ENCODE measurements at places on chromosomes 6 and 20. TPM values are rescaled to one million over a fixed set of nuclear protein-coding genes. Genes with fewer than 3 reads are reported as not detected.

- DNase-seq = no peak
- H3K4me3 ChIP-seq = no peak overlapping the region
- H3K27ac ChIP-seq = no peak overlapping the region
- H3K36me3 ChIP-seq = no peaks in the 10 kb centered on the region
- no peaks in the 10 kb centered on the region for H3K4me1 ChIP-seq
- no peaks in the 10 kb centered on the region for H3K27me3 ChIP-seq
Observed at GRCh38 chr20:6654513-6655252, 112.8 kb upstream of the BMP2 start.

DNA sequence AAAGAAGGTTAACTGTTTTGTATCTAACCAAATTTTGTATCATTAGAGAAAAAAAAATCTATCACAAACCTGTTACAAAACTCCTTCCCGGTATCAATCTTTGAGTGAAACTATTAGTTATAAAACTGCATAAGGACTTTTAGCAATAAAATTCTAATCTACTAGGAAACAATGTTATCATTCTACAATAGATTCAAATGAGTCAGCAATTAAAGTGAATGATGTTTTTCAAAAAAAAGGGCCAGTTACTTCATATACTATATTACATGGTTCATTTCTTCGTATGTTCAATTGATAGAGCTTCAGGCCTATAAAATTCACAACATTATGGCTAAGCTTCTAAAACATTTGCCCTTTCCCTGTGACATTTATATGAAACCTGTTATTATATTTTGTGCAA is 15.6 kb downstream of the ASCC3 start:
- H3K36me3 ChIP-seq = peaks cover 12% of the 10 kb centered on the region
- no peak overlapping the region for H3K27ac ChIP-seq
- no peak overlapping the region for H3K4me3 ChIP-seq
- no peak for DNase-seq
- no peaks in the 10 kb centered on the region for H3K4me1 ChIP-seq

DNA sequence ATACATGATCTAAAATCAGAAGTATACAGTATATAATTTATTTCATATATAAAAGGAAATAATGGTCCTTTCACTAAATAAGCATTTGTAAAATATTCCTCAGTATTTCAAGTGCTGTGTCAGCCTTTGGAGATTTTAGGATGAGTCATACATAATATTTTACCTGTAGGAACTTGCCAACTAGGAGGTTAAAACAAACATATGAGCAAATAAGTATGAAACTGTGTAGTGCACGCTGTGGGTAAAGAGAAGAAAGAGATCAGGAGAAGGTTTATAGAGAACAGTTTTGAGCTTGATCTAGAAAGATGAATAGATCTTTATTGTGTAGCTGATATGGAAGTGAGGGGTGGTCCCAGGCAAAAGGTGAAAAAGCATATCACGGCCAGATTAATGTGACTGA is 169.9 kb upstream of the RNF217 start:
- no peaks in the 10 kb centered on the region for H3K36me3 ChIP-seq
- no peak overlapping the region for H3K4me3 ChIP-seq
- no peak for DNase-seq
- no peaks in the 10 kb centered on the region for H3K27me3 ChIP-seq
- H3K4me1 ChIP-seq = peaks cover 8% of the 10 kb centered on the region
- no peak overlapping the region for H3K27ac ChIP-seq

NKAIN4 gene
- 9.7 TPM for total RNA-seq

GRCh38 chr6:2790588-2791449 is 25.6 kb downstream of the WRNIP1 start:
- H3K27ac ChIP-seq = no peak overlapping the region
- H3K4me1 ChIP-seq = no peaks in the 10 kb centered on the region
- H3K27me3 ChIP-seq = no peaks in the 10 kb centered on the region
- no peak overlapping the region for H3K4me3 ChIP-seq
- H3K36me3 ChIP-seq = no peaks in the 10 kb centered on the region

- H3K27ac ChIP-seq = no peak overlapping the region
- no peak overlapping the region for H3K4me3 ChIP-seq
- H3K36me3 ChIP-seq = no peaks in the 10 kb centered on the region
Observed at GRCh38 chr6:11875325-11876109, 96.9 kb upstream of the ADTRP start.

DNA sequence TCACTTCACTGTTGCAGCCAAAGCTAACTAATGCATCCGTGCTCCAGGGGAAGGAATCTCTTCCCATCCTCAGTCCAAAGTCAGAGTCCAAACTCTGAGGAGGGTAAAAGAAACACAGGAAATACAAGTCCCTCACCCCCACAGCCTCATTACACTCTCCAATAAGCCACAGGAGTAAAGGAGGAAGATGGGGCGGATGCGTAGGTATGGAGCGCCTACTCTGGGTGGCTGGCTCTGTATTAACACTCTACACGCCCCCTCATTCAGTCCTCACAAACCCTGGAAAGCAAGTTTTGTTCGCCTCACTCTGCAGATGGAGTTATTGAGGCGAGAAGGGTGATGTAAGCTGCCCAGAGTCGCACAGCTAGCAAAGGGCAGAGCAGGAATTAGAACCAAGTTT is 242.9 kb downstream of the NRN1 start:
- H3K4me3 ChIP-seq = no peak overlapping the region
- H3K27ac ChIP-seq = no peak overlapping the region
- no peaks in the 10 kb centered on the region for H3K27me3 ChIP-seq
- H3K36me3 ChIP-seq = no peaks in the 10 kb centered on the region

DNA sequence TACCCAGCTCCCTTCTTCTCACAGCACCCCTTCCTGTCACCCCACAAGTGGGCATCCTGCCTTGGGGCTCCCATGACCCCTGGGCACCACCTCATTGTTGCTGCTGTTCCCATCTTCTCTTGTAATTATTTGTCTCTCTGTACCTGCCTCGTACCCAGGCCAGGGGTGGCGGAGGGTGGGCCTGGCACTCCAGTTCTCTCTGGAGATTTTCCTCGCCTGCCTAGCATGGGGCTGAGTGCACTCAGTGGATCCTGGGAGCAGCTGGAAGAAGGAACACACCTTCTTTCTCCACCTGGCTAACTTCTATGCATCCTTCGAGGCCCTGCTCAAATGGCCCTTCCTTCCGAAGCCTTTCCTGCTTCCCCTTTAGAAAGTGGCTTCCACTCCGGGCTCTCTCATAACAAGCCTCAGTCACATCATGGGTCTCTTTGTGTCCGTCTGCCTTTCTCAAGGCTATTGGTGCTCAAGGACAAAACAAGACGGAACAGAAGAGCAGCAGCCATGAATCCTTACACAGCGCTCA is 79.2 kb downstream of the SRC start:
- no peaks in the 10 kb centered on the region for H3K27me3 ChIP-seq
- H3K36me3 ChIP-seq = no peaks in the 10 kb centered on the region
- no peak overlapping the region for H3K27ac ChIP-seq
- no peak for DNase-seq
- H3K4me3 ChIP-seq = no peak overlapping the region

GRCh38 chr20:46113113-46113470 is 5.0 kb upstream of the CD40 start:
- peaks cover 79% of the 10 kb centered on the region for H3K27me3 ChIP-seq
- peak overlapping the region; percentile 57 for H3K27ac ChIP-seq
- no peak overlapping the region for H3K4me3 ChIP-seq
- no peak for DNase-seq
- no peaks in the 10 kb centered on the region for H3K36me3 ChIP-seq

DNA sequence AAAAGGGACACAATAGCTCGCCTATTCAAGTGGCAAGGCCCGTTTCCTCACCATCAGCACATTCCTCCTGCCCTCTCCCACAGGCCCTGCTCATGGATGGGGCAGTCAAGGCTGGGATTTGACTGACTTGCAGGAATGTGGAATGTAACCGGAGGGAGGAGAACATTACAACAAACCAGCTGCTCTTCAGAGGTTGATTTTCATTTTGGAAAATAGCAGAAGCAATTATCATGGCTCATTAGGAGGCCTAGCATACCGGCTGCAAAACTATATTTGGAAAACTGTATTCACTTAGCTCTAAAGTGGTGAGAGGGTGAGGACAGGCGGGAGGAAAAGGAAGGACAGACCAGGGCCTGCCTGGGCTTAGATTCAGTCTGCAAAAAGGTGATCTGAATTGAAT is 283.7 kb downstream of the CD83 start:
- DNase-seq = no peak
- no peaks in the 10 kb centered on the region for H3K27me3 ChIP-seq
- H3K27ac ChIP-seq = no peak overlapping the region
- H3K36me3 ChIP-seq = no peaks in the 10 kb centered on the region
- H3K4me3 ChIP-seq = no peak overlapping the region
- peaks cover 5% of the 10 kb centered on the region for H3K4me1 ChIP-seq

HTR1B gene
- total RNA-seq = not detected

GRCh38 chr20:46573234-46573633 is 22.8 kb upstream of the OCSTAMP start:
- no peak overlapping the region for H3K4me3 ChIP-seq
- no peaks in the 10 kb centered on the region for H3K4me1 ChIP-seq
- no peak for DNase-seq
- H3K27ac ChIP-seq = no peak overlapping the region
- no peaks in the 10 kb centered on the region for H3K36me3 ChIP-seq

MAD2L1BP gene
- total RNA-seq = 88.1 TPM

DNA sequence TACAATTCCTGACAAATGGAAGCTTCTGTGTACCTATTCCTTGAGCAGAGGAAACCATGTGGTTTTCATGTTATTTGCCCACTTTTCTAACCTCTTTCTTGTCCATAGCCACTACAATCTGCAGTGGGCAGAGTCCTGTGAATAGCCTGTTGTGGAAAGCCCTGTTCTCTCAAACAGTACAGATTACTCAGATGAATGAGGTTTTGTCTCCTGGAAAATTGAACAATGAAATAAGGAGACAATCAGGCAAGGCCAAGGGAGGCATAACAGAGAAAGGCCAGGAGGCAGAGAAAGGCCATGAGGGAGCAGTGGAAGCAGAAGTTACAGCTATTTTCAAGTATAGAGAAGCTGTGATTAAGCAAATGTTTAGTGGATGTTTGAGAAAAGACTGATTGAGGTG is 189.3 kb downstream of the GRIK2 start:
- no peak for DNase-seq
- H3K4me1 ChIP-seq = peaks cover 8% of the 10 kb centered on the region
- no peaks in the 10 kb centered on the region for H3K27me3 ChIP-seq

- no peak overlapping the region for H3K27ac ChIP-seq
- H3K4me3 ChIP-seq = no peak overlapping the region
- no peak for DNase-seq
- H3K27me3 ChIP-seq = no peaks in the 10 kb centered on the region
Observed at GRCh38 chr6:163381118-163381756, 33.3 kb upstream of the QKI start.

DNA sequence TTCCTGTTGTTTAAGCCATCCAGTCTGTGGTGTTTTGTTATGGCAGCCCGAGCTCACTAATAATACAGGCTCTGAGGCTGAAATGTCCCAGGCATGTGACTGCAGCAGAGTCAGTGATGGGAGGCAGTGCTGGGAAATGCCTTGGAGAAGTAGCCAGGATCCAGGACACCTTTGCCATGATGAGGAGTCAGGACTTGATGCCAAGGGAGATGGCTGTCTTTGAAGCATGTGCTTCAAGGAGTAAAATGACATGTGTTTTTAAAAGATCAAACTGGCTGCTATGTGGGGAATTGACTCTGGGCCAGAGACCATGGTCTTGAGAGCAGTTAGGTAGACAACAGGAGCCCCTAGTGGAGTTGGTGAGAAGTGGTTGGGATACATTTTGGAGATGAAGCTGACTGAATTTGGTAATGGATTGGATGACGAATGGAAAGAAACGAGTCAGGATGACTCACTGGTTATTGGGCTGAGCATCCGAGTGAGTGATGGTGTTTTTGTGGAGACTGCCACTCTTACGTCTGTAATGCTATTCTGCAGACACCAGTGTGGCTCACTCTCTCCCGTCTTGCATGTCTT is 322.2 kb downstream of the PLCB1 start:
- H3K27me3 ChIP-seq = no peaks in the 10 kb centered on the region
- H3K4me3 ChIP-seq = no peak overlapping the region
- no peak overlapping the region for H3K27ac ChIP-seq
- H3K4me1 ChIP-seq = no peaks in the 10 kb centered on the region

DNA sequence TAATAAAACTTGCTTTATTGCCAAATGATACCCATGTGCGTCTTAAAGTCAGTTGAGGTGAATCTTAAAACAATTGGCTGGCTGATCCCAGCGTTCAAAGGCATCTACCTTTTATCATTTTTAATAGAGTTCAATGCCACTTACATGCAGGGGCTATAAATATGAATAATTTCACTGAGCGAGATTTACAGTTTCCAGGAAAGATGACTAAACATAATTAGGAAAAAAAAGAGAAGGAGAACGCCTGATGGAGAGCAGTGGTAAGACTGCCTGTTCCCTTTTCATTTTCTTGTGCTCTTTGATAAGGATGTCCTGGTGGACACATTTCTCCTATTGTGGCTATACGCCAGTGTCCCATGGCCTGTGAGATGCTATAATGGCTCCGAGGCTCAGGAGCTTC is 139.9 kb upstream of the SLC22A23 start:
- H3K36me3 ChIP-seq = no peaks in the 10 kb centered on the region
- no peak overlapping the region for H3K4me3 ChIP-seq
- DNase-seq = no peak
- no peaks in the 10 kb centered on the region for H3K4me1 ChIP-seq
- no peak overlapping the region for H3K27ac ChIP-seq

DNA sequence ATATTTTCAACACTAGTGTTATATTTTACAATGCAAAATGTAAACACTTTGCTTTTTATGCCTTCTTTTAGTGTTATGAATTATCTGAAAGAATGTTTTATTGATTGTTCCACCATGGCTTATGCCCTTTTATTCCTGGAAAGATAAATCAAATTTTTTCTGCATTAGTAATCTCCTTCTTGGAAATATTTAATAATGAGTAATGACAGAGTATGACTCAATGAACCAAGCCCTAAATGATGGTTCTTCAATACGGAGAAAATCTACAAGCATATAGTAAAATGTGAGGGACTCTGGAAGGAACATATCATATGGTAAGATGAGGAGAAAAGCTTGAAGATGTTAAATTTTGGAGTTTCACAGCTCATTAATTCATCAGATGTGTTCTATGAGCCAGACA is 929.6 kb downstream of the C6orf118 start:
- no peak overlapping the region for H3K4me3 ChIP-seq
- H3K27ac ChIP-seq = no peak overlapping the region
- no peaks in the 10 kb centered on the region for H3K36me3 ChIP-seq
- H3K4me1 ChIP-seq = peaks cover 2% of the 10 kb centered on the region
- no peak for DNase-seq

LY6G6C gene
- not detected for total RNA-seq

DNA sequence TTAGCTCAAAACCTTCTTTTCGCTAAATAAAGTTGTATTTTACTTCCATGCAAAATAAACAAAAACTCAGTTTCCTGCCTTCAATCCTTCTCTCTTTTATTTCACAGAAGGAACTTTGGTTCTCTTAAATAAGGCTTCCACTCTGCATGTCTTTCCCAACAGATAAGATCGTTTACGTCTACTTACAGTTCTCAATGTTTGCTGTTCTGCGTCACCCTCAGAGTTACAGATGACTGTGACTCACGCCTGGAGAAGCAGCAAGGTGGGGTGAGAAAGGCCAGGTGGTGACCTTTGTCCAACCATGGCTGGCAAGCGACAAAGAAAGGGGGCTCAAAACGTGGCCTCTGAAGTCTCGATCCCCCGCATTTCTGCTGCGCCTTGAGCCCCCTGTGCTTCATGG is 51.4 kb upstream of the RPS6KA2 start:
- H3K27me3 ChIP-seq = no peaks in the 10 kb centered on the region
- H3K4me3 ChIP-seq = no peak overlapping the region
- H3K27ac ChIP-seq = no peak overlapping the region
- no peaks in the 10 kb centered on the region for H3K4me1 ChIP-seq
- no peaks in the 10 kb centered on the region for H3K36me3 ChIP-seq
